ENCODE measurements at places on chromosomes 3 and 15.
A peak's percentile ranks its signal among the peaks of the same experiment; 100 is the strongest.

GRCh38 chr3:143478115-143478693 is 358.6 kb downstream of the CHST2 start:
- DNase-seq: no peak

DNA sequence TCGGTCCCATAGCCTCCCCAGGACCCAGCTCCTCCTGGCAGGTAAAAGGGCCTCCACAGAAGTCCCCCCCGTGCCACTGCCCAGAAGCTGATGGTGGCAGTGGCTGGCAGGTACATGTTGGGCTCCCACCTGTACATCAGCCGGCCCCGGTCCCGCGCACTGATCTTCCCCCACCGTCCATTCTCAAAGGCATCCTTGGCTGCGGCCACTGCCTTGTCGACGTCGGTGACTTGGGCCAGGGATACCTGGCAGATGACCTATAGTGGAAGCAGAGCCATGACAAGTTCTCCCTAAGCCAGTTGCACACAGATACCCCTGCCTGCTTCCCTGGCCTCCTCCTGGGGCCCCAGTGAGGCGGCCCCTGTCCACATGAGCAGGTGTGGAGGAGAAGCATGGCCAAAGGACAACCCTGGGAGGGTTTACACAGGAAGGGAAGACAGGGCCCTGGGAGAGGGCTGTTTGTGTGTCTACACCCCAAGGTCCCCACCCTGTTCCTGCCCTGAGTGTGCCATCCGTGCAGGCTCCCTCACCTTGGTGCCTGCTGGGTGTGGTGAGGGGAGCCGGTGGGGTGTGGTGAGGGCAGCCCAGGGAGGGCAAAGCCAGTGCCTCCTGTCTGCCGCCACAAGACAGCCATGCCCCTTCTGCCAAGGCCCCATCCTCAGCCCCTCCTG is 44.8 kb downstream of the ALDH1L1 start:
- no peak for DNase-seq

DNA sequence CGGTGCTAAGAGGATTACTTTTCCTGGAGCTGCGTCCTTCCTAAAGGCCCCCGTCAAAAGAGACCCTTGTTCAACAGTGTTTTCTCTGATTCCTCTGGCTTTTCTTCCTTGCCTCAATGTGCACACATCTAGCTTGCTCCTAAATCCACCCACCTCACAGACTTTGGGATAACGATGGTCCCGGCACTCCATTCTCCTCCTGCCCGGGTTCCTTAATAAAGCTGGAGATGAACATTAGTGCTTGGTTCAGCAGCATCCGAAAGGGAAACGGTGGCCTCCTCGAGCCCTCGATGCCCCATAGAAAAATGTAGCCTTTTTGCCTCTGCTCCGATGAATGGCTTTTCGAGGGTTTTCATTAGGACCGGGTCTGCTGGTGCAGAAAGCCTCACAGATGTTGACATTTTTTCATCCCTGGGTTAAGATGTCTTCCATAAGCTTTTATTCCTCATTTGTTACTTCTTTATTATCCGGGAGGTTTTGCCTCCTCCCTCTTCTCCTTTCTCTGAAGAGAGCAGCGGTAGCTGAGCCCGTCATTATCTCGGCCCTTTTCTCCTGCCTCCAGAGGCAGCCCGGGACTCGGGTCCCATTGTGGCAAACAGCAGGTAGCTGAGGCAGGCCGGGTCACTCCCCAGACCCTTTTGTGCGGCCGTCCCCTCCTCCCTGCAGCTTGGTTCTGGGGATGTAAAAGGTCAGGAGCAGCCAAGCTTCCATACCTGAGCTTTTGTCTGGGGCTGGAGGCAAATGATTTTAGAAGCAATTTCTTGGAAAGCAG is 64.6 kb downstream of the CPN2 start:
- DNase-seq: no peak

GRCh38 chr3:195450731-195451229 is 8.0 kb upstream of the ACAP2 start:
- no peak for DNase-seq

DNA sequence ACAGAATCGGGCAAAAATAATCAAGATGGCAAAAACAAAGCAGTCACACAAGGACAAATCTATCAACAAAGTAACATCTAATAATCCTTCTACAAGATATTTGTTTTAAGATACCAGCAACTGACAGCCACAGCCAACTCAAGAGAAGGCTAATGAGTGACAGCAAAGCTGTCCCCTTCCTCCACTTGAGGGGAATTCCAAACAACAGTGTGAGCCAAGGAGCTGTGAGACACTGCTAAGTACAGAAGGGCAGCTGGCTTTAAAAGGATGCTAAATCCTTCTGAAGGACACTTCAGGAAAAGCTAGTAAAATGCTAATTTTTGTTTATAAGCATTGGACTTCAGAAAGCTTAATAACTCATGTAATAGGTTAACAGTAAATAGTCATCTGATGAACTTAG is 120.3 kb upstream of the GOLGA8J start:
- no peak for DNase-seq

- no peak for DNase-seq
Measured at GRCh38 chr3:32552013-32552412, 18.6 kb downstream of the DYNC1LI1 start.

DNA sequence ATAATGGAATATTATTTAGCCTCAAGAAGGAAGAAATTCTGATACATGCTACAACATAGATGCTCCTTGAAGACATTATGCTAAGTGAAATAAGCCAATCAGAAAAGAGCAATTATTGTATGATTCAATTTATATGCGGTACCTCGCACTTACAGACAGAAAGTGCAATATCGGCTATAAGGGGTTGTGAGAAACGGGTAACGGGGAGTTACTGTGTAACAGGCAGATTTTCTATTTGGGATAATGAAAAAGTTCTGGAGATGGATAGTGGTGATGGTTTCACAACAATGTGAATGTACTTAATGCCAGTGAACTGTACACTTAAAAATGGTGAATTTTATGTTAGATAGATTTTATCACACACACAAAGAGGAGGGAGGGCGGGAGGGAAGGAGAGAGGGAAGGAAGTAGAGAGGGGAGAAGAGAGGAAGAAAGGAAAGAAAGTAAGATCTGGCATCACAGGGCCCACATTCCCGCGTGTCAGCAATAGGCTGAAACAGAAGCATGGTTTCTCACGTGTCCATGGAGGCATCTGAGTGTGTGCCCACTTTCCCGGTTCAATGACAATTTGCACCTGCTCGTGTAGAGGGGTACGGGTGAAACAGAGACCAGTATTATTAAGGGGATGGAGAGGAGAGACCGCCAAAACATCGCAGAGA is 700 bp upstream of the BLM start:
- DNase-seq: no peak

GRCh38 chr3:194244167-194244566 is 107.0 kb downstream of the CPN2 start:
- no peak for DNase-seq

- no peak for DNase-seq
Measured at GRCh38 chr3:5210926-5211325, 23.4 kb downstream of the EDEM1 start.

GRCh38 chr3:1348547-1348946 is 255.7 kb downstream of the CNTN6 start:
- DNase-seq: no peak

DNA sequence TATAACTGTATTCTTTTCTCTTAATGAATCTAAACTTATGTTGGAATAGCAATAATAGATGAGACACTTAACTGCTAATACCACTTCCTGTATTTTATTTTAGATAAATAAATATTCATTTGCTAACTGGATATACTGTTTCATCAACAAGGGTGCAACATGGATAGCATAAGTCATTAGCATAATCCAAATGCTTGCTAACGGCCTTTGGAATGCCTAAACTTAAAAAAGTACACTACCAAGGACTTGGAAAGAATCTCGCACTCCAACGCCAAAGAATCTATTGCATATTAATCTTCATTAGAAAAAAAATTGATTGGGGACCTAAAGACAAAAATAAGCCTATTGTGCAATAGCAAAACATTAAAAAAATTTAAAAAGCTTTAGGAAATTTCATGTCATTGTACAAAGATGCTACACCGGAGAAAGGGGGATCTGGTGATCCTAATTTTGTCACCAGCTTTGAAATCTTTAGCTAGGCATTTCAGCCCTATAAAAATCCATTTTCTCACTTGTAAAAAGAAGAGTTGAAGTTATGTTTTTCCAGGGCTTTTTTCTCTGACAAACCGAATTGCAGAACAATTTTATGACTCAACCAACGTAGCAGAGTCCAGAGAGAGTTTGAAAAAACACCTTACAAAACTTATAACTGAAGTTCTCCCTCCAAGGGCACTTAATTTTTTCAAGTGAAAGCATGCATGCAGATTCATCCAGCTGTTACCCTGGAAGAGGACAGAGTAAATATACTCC is 4.1 kb downstream of the VGLL3 start:
- DNase-seq: no peak

DNA sequence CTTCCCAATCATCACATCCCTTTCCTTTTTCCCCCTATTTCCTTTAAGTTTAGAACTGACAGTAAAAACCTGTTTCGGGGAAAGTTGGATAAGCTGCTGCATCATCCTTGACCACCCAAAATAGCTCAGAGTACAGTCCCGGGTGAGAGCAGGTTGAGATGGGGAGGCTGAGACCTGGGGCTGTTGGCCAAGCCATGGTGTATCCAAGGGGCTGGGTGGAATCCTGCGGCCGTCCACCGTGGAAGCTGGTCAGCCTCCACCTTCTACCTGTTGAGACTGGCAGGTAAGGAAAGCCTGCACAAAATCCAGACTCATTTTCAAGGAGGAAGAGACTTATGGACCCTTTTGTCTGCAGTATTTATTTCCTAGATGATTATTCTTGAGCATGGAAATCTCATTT is 128.2 kb upstream of the PLXNA1 start:
- no peak for DNase-seq

DNA sequence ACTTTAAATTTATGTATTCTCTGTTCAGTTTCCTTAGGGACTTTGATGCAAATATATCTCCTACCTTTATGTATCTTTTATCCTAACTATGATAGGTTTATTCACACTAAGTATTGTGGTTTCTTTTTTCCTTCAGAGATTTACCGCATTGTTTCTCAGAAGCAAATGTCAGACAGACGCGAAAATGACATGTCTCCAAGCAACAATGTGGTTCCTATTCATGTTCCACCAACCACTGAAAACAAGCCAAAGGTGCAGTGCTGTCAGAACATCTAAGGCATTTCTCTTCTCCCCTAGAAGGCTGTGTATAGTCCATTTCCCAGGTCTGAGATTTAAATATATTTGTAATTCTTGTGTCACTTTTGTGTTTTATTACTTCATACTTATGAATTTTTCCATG is 18.3 kb downstream of the RAB11A start:
- DNase-seq: peak; percentile 53

DNA sequence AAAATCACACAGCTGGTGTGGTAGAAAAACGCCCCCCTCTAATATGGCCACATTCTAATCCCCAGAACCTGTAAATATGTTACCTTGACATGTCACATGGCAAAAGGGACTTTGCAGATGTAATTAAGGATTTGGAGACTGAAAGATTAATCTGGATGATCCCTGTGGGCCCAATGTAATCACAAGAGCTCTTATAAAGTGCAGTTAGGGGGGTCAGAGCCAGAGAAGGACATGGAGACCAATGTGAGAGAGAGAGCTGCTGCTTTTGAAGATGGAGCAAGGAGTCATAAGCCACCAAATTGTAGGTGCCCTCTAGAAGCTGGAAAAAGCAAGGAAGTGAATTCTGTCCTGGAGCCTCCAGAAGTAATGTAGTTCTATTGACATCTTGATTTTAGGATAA is 152.6 kb downstream of the PEX5L start:
- no peak for DNase-seq

DNA sequence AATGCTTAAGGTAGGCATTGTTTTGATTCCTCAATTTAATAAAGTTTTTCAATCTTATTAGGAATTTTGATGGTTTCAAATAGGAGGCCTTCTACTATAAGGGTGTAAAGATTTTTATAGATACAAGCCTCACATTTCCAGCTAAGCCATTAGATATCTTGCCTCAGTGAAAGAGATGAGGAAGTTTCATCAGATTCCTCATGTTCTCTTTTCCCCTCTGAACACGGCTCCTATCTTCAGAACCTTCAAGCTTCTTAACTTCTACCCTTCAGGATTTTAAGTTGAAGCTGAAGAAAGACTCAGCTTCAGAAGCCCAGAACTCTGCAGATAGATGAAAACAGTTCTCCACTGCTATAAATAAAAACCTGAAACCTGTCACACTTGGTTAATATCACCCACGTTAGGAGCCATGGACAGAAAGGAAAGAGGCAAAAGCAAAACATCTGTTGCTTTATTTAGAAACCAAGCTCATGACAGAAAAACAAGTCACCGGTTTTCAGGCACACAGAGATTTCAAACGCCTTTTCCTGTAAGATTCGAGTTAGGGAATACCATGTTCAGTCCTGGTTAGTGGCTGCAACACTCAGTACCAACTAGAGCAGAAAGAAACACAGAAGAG is 82.2 kb upstream of the GOLGA8B start:
- DNase-seq: no peak

GRCh38 chr15:55928955-55929354 is 64.5 kb downstream of the NEDD4 start:
- DNase-seq: no peak

DNA sequence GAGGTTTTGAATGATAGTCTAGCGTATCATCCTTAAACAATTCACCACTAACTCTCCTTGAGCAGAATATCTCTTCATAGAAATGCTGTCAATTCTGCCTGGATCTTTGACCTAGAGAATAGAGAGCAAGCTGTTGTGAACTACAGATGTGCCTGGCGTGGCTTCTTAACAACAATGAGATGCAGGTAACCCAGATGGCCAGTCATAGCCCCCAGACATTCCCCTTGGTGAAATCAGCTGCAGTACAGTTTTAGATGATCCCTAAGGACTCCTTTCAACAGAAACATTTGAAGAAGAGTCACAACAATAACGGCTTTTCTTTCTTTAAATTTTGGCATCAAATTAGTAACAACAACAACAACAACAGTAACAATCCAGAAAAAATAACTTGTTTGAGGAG is 1041.3 kb downstream of the ROBO1 start:
- DNase-seq: no peak

DNA sequence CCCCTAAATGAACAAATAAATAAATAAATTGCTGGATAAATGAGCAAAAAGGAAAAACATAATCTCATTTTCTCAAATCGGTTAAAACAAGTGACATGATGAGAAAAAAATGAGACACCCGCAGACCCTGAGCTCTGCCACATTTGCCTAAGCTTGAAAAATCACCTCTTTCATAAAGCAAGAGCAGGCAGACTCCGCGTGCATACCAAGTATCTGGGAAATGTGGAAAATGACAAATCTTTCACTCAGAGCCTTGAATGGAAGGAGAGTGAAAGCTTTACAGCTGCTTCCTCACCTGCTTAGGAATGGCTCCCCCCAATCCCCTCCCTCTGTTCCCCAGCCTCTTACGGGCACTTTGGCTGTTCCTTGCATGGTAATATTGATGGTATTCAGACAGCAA is 355.5 kb upstream of the SUCLG2 start:
- DNase-seq: no peak

GRCh38 chr3:75260-75659 is 121.3 kb upstream of the CHL1 start:
- no peak for DNase-seq

DNA sequence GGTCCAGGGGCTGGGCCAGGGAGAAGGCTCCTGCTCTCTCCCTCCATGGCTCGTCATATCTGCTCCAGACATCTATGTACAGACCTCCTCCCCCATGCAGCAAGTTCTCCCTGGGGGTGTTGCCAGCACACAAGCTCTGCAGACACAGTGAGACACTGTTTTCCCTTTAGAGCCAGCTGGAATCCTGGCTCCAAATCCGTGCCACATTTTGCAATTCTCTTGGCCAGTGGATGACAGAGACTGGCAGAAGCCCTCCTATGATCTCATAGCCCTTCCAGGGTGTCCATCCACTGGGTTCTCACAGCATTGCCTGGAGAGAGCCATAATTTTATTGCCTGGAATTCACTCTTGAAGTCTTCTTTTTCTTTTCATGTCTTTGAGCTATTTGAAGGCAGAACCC is 203.9 kb downstream of the TLE3 start:
- no peak for DNase-seq

GRCh38 chr3:47964740-47965139 is 51.5 kb downstream of the MAP4 start:
- DNase-seq: no peak

Measured in CD4-positive, alpha-beta T cell treated with Interleukin-17A for 4 hours (primary cell).